ENCODE measurements at places on chromosomes 13 and 19.

- DNase-seq, result no peak
These were observed 455.7 kb downstream of the FGF9 start for GRCh38 chr13:22126433-22127021.

DNA sequence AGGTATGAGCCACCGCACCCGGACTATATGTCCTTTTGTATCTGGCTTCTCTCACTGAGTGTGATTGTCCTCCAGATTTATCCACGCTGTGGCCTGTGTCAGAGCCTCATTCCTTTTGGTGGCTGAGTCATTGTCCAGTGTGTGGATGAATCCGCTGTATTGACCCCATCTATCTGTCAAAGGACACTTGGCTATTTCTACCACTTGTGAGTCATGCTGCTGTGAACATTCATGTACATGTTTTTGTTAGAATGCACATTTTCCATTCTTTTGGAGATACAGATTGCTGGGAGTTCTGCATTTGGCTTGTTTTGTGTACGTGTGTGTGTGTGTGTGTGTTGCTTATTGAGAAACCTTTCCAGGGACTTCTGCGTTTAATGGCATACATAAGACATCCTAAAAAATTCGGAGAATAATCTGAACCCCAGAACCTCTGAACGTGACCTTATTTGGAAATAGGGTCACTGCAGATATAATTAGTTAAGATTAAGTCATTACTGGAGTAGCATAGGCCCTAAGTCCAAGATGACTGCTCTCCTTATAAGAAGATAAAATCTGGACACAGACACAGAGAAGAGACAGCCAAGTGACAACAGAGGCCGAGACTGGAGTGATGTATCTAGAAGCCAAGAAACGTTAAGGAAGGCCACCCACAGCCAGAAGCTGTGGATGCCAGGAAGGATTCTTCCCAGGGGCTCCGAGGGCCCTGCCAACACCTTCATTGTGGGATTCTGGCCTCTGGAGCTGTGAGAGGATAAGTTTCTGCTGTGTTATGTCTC, 4.9 kb upstream of the GIPC3 start:
- no peak for DNase-seq

- DNase-seq, result no peak
These were observed 16.3 kb downstream of the S1PR2 start for GRCh38 chr19:10214784-10215183.

- DNase-seq, result no peak
These were observed 9.8 kb downstream of the PARP4 start for GRCh38 chr13:24502533-24503378.

GRCh38 chr13:98570929-98571372, 6.0 kb downstream of the STK24 start:
- DNase-seq, result peak; percentile 59

GRCh38 chr19:29696565-29696846, 18.6 kb downstream of the C19orf12 start:
- no peak for DNase-seq

DNA sequence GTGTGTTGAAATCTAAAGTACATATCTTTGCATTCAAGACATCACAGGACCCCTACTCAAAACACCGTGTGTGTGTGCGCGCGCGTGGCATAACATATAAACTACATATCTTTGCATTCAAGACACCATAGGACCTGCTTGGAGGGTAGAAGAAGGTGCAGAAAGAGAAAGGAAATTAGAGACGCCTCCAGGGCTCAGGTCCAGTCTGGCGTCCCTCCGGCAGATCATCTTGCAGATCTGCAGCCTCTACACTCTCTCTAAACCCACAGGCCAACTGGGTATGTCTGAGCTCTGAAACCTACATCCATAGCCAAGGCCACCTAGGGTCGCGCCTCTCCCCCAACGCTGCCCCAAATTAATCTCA, 659 bp upstream of the PAFAH1B3 start:
- DNase-seq, result no peak

DNA sequence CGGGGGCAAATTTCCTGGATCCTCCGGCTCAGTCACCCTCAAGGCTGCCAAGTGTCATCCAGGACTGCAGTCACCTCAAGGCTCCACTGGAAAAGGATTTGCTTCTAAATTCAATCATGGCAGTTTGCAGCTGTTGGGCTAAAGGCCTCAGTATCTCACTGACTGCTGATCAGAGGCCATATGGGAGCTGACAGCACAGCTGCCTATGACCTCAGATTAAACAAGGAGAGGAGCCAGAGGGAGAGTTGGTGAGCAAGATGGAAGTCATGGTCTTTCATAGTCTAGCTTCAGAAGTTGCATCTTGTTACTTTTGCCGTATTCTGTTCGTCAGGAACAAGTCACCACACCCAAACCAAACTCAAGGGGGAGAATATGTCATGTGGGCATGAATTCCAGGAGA, 849.7 kb downstream of the UQCRFS1 start:
- DNase-seq, result no peak

- DNase-seq, result no peak
These were observed 24.3 kb downstream of the PEPD start for GRCh38 chr19:33497131-33497777.
